ENCODE measurements at places on chromosomes 7 and 10. TPM values are rescaled to one million over a fixed set of nuclear protein-coding genes. Genes with fewer than 3 reads are reported as not detected.

- no peak overlapping the region for H3K27ac ChIP-seq
- H3K4me3 ChIP-seq: no peak overlapping the region
- no peaks in the 10 kb centered on the region for H3K4me1 ChIP-seq
- H3K27me3 ChIP-seq: no peaks in the 10 kb centered on the region
- DNase-seq: no peak
Observed at GRCh38 chr10:69908124-69908523, 106.4 kb downstream of the COL13A1 start.

DNA sequence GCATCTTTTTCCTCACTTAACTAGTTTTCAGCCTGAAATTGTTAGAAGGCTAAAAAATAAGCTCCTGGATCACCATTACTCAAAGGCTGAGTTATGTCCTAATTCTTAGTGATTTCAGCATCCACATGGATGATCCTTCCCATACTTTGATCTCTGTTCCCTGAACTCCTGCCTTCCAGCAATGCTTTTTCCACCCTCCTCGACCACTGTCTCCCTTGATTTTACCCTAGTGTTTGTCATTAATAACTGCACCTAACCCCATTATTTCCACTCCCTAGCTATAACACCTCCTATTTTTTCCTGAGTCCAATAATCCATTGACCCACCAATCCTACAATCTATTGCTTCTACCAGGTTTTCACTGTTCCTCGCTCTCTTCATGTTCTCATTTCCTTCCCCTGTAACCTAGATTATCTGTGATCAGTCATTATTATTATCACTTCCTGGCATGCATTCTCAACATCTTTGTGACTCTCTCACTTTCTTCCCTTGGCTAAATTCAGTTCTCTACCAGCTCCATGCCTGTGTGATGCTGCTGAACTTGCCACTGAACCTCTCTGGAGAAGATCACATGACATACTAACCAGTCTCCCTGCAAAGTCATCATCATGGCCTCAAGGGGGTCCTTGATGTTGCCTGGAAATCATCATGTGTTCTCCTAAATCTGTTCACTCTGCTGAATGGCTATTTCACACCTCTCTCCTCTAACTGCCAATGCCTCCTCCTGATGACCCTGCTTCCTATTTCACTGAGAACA lies 6.5 kb upstream of the CALU start:
- no peaks in the 10 kb centered on the region for H3K27me3 ChIP-seq
- no peak for DNase-seq
- H3K36me3 ChIP-seq: no peaks in the 10 kb centered on the region
- H3K4me3 ChIP-seq: no peak overlapping the region
- H3K27ac ChIP-seq: no peak overlapping the region

GPR146 gene
- 13.7 TPM for total RNA-seq

DNA sequence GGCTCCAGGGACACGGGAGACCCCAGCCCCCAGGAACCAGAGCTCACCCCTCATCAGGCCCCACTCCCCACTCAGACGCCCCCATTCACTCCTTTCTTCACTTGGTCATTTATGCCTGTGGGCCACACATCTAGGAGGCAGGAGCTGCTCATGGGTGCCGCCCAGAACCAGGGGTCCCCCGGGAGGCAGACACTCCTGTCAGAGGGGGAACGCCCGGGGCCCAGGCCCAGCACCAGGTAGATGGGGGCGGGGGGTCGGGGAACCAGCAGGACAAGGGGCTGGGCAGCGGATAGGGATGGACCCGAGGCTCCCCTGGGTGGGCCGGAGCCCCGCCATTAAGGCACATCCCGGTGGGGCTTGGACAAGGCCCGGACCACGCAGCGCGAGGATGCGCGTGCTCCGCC lies 11.8 kb downstream of the CALY start:
- peaks cover 27% of the 10 kb centered on the region for H3K4me1 ChIP-seq
- no peak for DNase-seq
- H3K4me3 ChIP-seq: peak overlapping the region; percentile 34
- H3K27me3 ChIP-seq: peaks cover 43% of the 10 kb centered on the region
- H3K27ac ChIP-seq: no peak overlapping the region
- H3K36me3 ChIP-seq: no peaks in the 10 kb centered on the region

HOXA9 gene
- not detected for total RNA-seq

BICC1 gene
- not detected for total RNA-seq

RSPH10B gene
- total RNA-seq: not detected

GRCh38 chr10:117955176-117955575 lies 91.6 kb downstream of the RAB11FIP2 start:
- no peak overlapping the region for H3K4me3 ChIP-seq
- H3K27me3 ChIP-seq: peaks cover 4% of the 10 kb centered on the region
- H3K36me3 ChIP-seq: no peaks in the 10 kb centered on the region
- no peak overlapping the region for H3K27ac ChIP-seq

DNA sequence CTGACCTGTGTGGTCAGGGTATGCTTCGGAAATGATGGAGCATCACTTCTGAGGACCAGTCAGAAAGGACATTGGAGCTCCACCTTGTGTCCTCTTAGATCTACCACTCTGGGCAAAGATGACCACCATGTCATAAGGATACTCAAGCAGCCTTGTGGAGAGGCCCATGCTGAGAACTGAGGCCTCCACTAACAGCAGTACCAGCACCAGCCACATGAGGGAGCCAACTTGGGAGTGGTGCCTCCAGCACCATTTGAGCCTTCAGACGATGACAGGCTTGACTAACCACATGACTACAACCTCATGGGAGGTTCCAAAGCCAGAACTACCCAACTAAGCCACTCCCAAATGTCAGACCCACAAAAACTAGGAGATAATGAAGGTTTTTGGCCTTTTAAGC lies 116.0 kb downstream of the NPTX2 start:
- H3K4me3 ChIP-seq: no peak overlapping the region
- H3K36me3 ChIP-seq: no peaks in the 10 kb centered on the region
- no peaks in the 10 kb centered on the region for H3K27me3 ChIP-seq
- H3K4me1 ChIP-seq: no peaks in the 10 kb centered on the region
- peak; percentile 2 for DNase-seq

AMZ1 gene
- total RNA-seq: 0.25 TPM

HERC4 gene
- 46.0 TPM for total RNA-seq

- H3K36me3 ChIP-seq: no peaks in the 10 kb centered on the region
- H3K4me1 ChIP-seq: peaks cover 28% of the 10 kb centered on the region
- DNase-seq: no peak
- no peak overlapping the region for H3K4me3 ChIP-seq
- no peaks in the 10 kb centered on the region for H3K27me3 ChIP-seq
- H3K27ac ChIP-seq: no peak overlapping the region
Observed at GRCh38 chr7:149626972-149627371, 129.4 kb upstream of the ZNF746 start.

DNA sequence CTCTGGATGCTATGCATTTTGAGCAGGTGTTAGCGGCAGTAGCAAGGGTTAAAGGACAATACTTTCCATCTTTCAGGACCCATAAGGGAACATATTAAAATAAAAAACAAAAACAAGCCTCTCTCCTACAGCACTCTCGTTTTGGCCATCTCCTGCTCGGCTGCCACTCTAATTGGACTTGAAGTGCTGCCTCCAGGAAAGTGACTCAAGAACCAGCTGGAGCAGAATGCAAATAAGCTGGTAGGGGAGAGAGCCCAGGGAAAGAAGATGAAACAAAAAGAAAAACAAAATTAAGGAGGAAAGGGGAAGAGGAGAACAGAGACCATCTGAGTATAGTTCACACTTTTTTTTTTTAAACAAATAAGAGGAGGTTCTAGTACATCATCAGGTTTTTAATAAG lies 65.6 kb downstream of the HBP1 start:
- H3K27me3 ChIP-seq: no peaks in the 10 kb centered on the region
- no peak overlapping the region for H3K4me3 ChIP-seq
- no peak overlapping the region for H3K27ac ChIP-seq
- no peak for DNase-seq

DNA sequence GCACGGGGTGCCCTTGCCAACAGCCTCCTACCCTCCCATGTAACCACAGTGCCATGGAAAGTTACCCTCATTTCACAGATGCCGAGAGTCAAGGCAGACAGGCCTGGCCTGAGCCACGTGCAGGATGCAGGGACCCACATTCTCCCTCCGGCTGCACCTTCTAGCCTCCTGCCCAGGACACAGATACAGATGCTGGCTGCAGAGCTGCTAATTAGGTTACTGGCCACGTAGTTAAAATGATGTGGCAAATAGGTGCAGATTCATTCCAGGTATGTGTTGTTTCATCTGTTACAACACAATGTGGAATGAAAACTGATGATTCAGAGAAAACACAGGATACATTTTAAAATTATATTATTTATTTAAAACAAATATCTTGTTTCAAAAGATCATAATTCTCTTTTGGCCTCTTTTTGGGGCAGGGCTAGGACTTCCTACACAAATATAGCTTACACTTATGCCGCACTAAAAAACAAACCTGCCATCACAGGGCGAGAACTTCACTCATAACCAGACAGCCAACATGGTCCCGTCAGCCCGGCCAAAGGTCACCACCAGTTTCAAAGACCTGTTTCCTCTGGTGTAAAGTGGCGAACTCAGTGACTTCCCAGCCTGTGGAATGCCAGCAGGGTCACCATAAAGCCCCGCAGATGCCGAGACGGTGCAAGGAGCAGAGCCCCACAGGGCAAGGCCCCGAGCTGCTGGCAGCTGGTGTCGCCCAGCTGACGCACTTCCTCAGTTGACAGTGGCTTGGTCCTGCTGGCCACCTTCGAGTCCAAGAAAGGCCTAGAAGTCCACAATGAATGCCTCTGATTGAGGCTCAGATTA lies 83.5 kb downstream of the TNS3 start:
- no peaks in the 10 kb centered on the region for H3K36me3 ChIP-seq
- no peak for DNase-seq
- H3K27me3 ChIP-seq: no peaks in the 10 kb centered on the region
- no peak overlapping the region for H3K27ac ChIP-seq

ANXA8L1 gene
- not detected for total RNA-seq

GRCh38 chr10:111081595-111081994 lies 4.8 kb downstream of the ADRA2A start:
- H3K4me1 ChIP-seq: peaks cover 16% of the 10 kb centered on the region
- no peak for DNase-seq
- peaks cover 17% of the 10 kb centered on the region for H3K27me3 ChIP-seq
- H3K27ac ChIP-seq: no peak overlapping the region

DNA sequence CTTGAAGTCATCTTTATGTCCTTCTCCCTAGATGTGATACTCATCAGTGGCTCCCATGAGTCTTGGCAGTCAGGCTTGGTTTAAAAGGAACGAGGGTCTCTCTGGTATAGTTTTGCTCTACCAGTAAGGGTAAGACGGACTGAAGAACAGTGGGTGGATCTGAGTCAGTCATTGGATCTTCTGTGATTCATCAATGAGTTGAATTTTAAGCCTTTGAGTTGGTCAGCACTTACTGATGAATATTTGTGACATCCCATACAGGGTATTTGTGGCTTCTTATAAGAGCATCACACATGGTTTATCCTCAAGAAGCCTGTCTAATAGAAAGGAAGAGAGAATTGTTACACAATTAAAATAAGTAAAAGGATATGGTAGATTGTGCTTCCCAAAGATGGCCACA lies 87.3 kb upstream of the NAMPT start:
- H3K36me3 ChIP-seq: no peaks in the 10 kb centered on the region
- H3K27me3 ChIP-seq: no peaks in the 10 kb centered on the region
- no peaks in the 10 kb centered on the region for H3K4me1 ChIP-seq
- H3K4me3 ChIP-seq: no peak overlapping the region

- H3K4me3 ChIP-seq: no peak overlapping the region
- no peaks in the 10 kb centered on the region for H3K4me1 ChIP-seq
- no peaks in the 10 kb centered on the region for H3K36me3 ChIP-seq
- H3K27ac ChIP-seq: no peak overlapping the region
Observed at GRCh38 chr10:76150876-76151288, 719.5 kb downstream of the LRMDA start.

GRCh38 chr7:70698219-70698832 lies 433.6 kb upstream of the GALNT17 start:
- no peak overlapping the region for H3K27ac ChIP-seq
- DNase-seq: peak; percentile 72
- no peak overlapping the region for H3K4me3 ChIP-seq
- H3K27me3 ChIP-seq: peaks cover 23% of the 10 kb centered on the region
- peaks cover 19% of the 10 kb centered on the region for H3K4me1 ChIP-seq
